Breast epithelium (tissue), 4 donors: ENCODE measurements at places on chromosomes 16 and 17. TPM values are rescaled to one million over a fixed set of nuclear protein-coding genes. Genes with fewer than 3 reads are reported as not detected.

- no peak for DNase-seq
Observed at GRCh38 chr17:79843474-79843815, 4.2 kb upstream of the CBX4 start.

DNA sequence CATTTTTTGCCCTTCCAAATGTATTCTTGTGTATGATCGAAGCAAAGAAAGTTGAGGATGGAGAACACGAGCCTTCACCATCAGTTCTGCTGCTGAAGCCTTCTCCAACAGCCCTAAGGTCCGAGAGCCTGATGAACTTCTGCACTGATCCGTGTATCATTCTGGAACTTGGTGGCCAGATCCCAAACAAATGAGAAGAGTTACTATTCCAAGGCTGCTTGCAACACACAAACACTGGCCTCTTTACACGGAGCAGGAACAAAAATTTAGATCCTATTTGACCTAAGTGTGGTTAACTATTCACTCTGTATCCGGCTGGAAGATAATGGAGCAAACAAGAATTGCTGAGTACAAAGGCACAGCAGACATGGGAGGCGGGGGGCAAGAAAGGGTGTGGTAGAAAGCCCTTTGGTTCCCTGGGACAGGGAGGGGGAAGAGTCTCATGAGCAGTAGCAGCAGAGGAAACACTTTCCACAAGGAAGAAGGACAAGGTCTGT lies 282.9 kb downstream of the SOX9 start:
- no peak for DNase-seq

DNA sequence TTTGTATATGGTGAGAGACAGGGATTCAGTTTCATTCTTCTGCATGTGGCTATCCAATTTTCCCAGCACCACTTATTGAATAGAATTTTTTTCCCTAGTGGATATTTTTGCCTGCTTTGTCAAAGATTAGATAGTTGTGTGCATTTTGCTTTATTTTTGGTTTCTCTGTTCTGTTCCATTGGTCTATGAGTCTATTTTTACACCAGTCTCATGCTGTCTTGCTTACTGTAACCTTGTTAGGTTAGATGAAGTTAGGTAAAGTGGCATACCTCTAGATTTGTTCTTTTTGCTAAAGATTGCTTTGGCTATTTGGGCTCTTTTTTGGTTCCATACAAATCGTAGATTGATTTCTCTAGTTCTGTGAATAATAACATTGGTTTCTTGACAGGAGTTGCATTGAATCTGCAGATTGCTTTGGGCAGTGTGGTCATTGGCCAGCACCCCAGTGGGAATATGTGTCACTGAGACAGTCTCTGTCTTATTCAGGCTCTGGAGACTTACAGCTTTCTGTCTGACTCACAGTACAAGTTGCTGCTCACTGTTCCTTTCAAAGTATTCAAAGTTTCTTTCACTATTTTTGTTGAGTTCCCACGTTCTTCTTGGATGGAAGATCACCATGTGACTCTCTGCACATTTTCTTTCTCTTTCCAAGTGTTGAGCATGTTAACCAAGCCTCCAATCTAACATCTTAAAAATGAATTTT lies 709.1 kb downstream of the CDH11 start:
- no peak for DNase-seq

DNA sequence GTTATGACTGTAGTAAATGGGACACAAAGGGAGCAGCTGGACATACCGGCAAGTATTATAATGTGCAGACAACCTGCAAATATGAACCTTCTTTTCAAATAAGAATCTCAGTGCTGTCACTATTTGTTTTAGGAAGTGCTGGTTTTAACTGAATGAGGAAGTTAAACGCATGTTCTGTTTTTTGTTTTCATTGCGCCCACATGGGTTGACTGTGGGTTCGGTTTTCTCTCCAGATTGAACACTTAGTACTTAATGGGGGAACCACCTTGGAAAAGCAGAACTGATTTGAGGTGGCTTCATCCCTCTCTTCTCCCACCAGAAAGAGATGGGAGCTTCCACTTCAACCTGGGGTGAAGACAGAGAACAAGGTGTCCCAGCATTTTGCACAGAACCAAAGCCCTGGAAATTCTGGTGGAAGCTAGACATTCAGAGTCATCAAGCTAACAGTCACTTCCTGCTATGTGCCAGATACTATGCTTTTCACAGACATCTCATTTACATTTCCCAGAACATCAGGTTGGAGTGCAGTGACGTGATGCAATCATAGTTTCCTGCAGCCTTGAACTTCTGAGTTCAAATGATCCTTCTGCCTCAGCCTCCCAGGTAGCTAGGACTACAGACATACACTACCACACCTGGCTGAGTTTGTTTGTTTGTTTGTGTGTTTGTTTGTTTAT lies 149.8 kb downstream of the CDH13 start:
- no peak for DNase-seq

DNA sequence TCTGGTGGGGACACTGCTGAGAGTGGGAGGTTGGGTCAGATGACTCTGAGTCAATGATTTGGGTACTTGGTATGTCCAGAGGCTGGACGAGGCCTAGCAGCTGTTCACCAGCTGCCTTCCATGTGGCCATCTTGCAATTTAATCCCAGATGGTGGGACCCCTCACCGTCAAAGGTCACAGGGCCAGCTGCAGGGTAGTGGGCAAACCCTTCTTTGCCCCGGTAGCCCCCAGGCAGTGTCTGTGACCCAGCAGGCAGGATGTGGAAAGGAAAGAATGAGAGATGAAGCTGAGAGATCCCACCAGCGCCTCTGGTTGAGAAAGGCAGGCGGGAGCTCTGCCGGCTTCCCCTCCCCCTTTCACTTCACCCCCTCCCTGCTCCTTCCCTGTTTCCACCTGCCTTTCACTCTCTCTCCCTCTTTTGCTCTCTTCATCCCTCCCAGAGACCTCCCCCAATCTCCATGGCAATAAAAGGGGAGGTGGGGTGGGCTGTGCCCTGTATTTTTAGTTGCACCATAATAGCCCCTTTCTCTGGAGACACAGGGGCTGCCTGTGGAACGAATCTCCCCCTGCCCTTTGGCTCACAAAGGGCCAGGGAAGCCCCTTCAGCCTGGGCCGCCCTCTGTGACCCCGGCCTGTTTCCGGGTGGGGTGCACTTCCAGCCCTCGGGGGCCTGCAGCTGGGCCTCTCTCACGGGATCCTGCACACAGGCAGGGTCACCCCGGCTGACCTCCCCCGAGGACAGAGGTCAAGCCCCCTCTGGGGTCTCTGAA lies 20.2 kb downstream of the CDK5RAP3 start:
- DNase-seq, result no peak

DNA sequence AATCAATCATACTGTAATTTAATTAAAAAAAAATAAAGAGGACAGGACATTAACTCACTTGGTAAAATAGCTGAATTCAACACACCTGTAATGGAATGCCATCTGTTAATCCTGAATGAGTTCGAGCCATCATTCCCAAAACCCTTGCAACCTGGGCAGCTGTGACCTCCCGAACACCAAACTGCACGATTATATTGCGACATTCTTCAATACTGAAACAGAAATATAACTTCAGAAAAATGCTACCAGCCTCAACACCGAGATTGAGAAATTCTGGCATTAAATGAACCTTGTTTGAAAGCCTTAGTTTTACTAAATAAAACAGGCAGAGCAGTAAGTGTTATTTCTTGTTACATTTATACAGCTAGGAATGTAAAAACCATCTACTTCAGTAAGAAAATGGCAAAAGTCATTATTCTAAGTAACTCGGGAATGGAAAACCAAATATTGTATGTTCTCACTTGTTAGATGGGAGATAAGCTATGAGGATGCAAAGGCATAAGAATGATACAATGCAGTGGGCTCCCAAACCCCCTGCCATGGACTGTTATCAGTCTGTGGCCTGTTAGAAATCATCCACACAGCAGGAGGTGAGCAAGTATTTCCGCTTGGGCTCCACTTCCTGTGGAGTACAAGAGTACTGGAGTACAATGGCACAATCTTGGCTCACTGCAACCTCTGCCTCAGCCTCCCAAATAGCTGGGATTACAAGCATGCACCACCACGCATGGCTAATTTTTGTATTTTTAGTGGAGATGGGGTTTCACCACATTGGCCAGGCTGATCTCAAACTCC lies 46.5 kb downstream of the CNOT1 start:
- no peak for DNase-seq

DNA sequence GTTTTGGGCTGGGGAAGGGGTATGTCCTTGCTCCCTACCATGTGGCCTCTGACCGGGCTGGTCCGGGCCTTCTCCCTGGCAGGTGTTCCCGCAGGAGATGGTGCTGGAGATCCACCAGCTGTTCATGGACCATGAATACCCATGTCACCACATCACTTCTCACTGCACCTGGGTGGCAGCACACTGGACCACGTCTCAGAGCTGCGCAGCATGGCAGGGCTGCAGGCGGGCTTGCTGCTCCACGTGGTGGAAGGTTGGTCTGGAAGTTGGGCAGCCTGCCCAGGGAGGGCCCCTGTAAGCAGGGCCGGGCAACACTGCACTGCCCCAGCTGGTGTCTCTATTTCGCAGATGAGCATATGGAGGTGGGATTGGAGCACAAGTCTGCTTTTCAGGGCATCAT lies 169.5 kb upstream of the ZNF267 start:
- no peak for DNase-seq

DNA sequence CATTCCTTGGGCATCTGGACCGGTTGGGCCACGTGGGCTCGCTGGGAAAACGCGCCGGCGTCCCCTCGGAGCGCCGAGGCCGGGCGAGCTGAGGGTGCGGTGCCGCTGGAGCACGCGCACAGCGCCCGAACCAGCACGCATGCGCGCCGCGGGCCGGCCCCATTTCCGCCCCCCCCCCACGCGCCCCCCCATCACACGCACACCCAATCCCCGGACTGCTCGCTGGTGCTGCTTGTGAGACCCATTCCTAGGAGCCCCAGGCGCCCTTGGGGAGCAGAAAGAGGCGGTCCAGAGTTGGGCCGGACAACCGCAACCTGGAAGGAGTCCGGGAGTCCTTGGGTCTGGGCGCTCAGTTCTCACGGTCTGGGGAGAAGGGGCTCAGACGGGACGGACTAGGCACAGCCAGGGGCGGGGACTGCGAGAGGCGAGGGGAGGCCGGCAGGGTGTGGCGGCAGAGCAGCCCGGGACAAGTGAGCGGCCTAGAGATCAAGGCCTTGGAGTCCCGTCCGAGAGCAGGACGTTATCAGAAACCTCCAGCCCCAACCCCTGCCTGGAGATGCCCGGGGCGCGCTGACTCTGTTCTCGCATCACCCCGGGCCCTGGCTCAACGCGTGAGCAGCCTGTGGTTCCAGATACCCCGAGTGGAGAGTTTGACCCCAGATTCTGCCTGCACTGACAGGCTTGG lies 6.0 kb upstream of the CBX8 start:
- no peak for DNase-seq

- no peak for DNase-seq
Observed at GRCh38 chr16:87744750-87745514, 20.9 kb downstream of the KLHDC4 start.

GRCh38 chr17:14269473-14269872 lies 31.4 kb upstream of the HS3ST3B1 start:
- DNase-seq, result no peak

Gene TBC1D3C
- not detected for total RNA-seq

Gene ADAP2
- total RNA-seq, result 12.3 TPM

DNA sequence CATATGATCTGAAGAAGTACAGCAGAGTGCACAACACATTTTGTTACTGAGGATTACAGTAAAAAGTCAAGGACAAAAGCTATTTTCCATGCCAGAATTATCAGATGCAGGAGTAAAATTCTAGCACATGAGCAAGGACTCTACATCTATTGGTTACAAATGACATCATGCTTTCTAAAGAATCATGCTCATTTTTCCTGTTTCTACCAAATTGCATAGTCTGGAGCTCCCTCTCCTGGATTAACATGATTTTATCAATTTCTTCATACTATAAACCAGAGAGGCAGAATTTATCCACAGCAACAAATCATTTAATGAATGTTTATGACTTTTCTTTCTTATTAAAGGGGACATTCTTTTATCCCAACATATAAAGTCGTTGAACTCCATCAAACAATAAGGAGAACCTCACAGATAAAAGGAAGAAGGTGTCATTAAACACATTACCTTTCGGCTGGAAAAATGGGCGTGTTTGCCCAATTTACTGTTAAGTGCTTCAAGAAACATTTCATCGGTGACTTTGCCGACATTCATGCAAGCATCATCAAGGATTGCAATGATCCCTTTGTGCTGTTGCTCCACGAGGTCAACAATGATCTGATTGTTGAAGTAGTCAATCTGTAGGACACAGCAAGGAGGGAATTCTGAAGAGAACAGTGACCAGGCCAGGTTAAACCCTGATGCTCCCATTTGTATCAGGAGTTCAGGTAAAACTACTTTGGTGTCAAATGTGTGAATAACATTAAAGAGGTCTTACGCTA lies 121.7 kb downstream of the MYO1D start:
- no peak for DNase-seq

DNA sequence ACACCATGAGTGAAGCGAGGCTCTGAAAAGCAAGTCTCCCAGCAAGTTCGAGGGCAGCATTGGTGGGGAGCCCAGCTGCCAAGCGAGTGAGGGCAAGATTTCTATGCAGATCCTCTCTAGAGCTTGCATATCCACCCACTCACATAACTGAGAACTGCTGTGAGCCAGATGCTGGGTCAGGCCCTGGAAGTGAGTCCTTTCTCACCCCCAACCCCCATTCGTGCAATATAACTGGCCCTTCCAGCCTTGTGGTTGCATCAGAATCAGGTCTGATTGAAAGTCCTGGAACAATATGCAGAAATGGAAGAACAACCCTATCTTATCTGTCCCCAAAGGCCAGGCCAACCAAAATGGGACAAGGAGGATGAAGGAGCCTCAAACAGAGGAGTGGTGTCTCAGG lies 146.6 kb downstream of the IRX5 start:
- DNase-seq, result no peak

Gene HS3ST2
- total RNA-seq, result 0.33 TPM

Gene CMTM2
- total RNA-seq, result not detected

Gene HOXB3
- total RNA-seq, result 14.4 TPM

DNA sequence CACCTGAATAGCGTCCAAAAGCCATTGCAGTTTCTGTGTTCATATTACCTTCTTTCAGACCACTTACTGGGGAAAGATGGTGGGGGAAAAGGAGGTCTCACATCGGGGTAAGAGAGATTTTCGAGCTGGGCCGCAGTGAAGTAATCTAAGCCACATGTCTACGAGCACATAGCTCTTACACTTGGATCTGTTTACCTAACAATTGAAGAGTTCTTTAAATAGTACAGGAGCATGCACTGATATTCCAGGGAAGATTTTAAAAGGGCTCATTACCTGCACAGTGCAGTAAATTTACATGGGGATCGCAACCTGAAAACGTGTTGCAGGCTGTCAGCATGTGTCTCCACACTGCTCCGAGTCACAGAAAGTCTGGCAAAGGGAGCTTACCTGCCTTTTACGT lies 12.6 kb downstream of the MAF start:
- no peak for DNase-seq

DNA sequence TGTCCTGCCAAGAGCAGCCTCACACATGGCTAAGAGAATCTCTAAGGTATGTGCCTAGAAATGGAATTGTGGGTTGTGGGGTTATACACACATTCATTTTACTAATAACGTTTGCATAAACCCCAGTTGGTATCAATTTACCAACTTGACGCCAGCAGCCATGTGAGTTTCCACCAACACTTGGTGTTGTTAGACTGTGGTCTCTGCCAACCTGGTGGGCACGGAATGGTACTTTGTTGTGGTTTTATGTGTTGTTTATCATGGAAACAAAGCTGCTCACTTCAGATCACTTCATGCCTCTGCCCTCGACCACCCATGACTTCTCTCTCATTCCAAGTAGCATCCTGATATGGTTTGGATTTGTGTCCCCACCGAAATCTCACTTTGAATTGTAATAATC lies 152.0 kb upstream of the CDC42EP4 start:
- DNase-seq, result no peak

- no peak for DNase-seq
Observed at GRCh38 chr16:24771132-24771778, 41.8 kb downstream of the TNRC6A start.

- no peak for DNase-seq
Observed at GRCh38 chr17:55482591-55483389, 28.5 kb downstream of the SMIM36 start.
